GM23338 (cell line): ENCODE measurements at places on chromosomes 7 and 10. TPM values are rescaled to one million over a fixed set of nuclear protein-coding genes. Genes with fewer than 3 reads are reported as not detected.

SH2D4B gene
- not detected in 2 replicates for total RNA-seq

VWC2 gene
- 0.16 and 0.45 TPM in 2 replicates for total RNA-seq

ZPBP gene
- not detected in 2 replicates for total RNA-seq

RADIL gene
- 7.8 and 9.8 TPM in 2 replicates for total RNA-seq

TMEM229A gene
- total RNA-seq, result 0.16 and 0.80 TPM in 2 replicates

SGPL1 gene
- total RNA-seq, result 42.7 and 43.5 TPM in 2 replicates

MEOX2 gene
- total RNA-seq, result 1.2 and 2.1 TPM in 2 replicates

DNA sequence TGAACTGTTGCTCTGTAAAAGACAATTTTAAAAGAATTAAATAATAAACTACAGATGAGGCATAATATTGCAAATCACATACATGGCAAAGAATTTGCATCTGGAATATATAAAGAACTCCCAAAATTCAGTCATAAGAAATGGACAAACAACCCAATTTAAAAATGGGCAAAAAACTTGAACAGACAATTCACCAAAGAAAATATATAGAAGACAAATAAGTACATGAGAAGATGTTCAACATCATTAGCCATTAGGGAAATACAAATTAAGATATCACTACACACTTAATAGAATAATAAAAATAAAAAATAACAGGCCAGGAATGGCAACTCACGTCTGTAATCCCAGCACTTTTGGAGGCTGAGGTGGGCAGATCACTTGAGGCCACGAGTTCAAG is 22.0 kb upstream of the TNPO3 start:
- DNase-seq, result no peak
- no peaks in the 10 kb centered on the region for H3K36me3 ChIP-seq
- no peak overlapping the region for H3K4me3 ChIP-seq
- H3K4me1 ChIP-seq, result no peaks in the 10 kb centered on the region

DNA sequence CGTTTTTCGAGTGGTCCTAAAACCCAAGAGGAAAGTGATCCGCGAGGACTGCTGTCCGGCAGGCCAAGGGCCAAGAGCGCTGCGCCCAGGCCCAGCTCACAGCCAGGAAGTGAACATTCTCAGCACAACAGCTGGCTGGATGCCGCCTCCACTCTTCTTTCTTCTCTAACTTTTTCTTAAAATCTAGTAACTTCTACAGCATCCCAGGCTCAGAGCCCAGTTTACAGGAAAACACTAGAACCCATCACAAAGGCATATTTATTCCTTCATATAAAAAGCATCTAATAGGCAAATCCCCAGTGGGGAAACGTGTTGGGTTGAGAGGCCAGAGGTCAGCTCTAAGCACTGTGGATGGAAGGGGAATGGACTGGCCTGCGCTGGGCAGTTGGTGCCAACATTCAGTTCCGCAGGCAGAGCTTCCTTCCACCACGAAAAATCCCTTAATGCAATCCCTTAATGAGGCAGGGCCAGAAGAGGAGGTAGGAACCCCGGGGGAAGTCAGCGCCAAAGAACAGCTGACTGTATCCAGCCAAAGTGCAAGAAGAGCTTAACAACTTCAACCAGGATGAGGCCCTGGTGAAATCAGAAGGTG is 74.8 kb downstream of the ZRANB1 start:
- H3K4me3 ChIP-seq, result no peak overlapping the region
- H3K36me3 ChIP-seq, result no peaks in the 10 kb centered on the region; the same call in 1 of the 2 replicates
- peak overlapping the region; percentile 45; the same call in 1 of the 2 replicates for H3K27ac ChIP-seq
- H3K27me3 ChIP-seq, result no peaks in the 10 kb centered on the region
- no peak for DNase-seq

DNA sequence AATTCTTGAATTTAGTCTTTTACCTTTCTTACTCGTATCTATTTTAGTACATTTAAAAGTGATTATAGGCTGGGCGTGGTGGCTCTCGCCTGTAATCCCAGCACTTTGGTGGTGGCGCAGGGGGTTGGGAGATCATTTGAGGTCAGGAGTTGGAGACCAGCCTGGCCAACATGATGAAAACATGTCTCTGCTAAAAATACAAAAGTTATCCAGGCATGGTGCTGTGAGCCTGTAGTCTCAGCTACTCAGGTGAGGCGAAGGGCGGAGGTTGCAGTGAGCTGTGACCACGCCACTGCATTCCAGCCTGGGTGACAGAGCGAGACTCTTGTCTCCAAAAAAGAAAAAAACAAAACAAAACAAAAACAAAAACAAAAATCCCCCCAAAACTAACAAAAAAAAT is 12.2 kb downstream of the PRKCQ start:
- no peak overlapping the region for H3K4me3 ChIP-seq
- H3K4me1 ChIP-seq, result peaks cover 8% of the 10 kb centered on the region
- H3K27me3 ChIP-seq, result no peaks in the 10 kb centered on the region
- DNase-seq, result no peak
- no peak overlapping the region; the same call in 1 of the 2 replicates for H3K27ac ChIP-seq

DNA sequence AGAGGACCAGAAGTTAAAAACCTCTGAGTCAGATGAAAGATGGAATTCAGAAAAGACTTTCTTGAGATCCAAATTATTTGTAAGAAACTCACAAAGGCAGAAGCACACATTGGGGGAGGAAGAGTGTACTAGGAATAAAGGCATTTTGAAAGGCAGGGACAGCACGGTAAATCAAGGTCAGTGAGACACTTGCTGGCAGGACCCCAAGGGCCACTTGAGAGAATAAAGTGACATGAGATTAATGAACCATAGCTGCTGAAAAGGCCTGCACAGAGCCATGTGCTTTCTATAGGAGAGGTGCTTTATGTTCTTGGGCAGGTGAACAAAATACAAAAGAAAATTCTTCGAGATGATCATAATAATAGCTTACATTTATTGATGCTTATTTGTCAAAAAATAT is 929.9 kb upstream of the MBL2 start:
- DNase-seq, result no peak
- no peak overlapping the region for H3K27ac ChIP-seq
- no peaks in the 10 kb centered on the region for H3K27me3 ChIP-seq
- no peak overlapping the region for H3K4me3 ChIP-seq

DNA sequence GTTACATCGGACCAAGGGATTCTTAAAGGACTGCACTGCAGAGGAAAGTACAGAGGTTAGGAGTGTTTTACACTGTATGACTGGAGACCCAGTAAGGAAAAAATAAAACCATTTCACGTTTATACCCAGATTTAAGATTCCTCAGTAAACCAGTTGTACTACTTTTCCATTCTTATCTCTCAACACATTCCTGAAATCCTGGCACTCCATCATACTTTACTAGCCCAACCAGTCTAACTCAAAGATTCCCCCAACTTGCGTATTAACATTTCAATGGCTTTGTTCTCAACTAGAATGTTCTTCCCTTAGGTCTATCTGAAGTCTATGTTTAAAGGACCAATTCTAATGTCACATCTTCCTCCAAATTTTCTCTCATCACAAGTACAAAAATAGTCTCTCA is 8.0 kb downstream of the CCDC186 start:
- peak; percentile 79 for DNase-seq
- peak overlapping the region; percentile 61 for H3K27ac ChIP-seq
- no peaks in the 10 kb centered on the region for H3K36me3 ChIP-seq
- H3K4me1 ChIP-seq, result peaks cover 26% of the 10 kb centered on the region
- H3K4me3 ChIP-seq, result 0 out of 2 replicates have a peak overlapping the region, but pooled peaks have one; percentile 0

GRCh38 chr10:128063736-128064107 is 62.5 kb downstream of the MKI67 start:
- H3K27me3 ChIP-seq, result no peaks in the 10 kb centered on the region
- no peaks in the 10 kb centered on the region for H3K36me3 ChIP-seq
- H3K4me3 ChIP-seq, result no peak overlapping the region
- no peak overlapping the region for H3K27ac ChIP-seq
- peaks cover 15% of the 10 kb centered on the region for H3K4me1 ChIP-seq
- peak; percentile 30 for DNase-seq

GRCh38 chr7:38321515-38321944 is 48.1 kb upstream of the TARP start:
- H3K27me3 ChIP-seq, result no peaks in the 10 kb centered on the region
- H3K36me3 ChIP-seq, result no peaks in the 10 kb centered on the region
- no peak for DNase-seq
- H3K27ac ChIP-seq, result no peak overlapping the region
- H3K4me3 ChIP-seq, result no peak overlapping the region

DNA sequence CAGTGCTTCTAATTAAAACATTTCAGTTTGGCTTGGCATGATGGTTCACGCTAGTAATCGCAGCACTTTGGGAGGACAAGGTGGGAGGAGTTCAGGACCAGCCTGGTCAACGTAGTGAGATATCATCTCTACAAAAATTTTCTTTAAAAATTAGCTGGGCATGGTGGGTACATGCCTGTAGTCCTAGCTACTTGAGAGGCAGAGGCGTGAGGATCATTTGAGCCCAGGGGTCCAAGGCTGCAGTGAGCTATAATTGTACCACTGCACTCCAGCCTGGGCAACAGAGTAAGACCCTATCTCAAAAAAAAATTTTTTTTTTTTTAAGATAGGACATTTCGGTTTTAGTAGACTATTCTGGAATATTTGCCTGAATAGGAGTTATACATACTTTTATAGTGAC is 12.4 kb downstream of the HBP1 start:
- no peaks in the 10 kb centered on the region for H3K27me3 ChIP-seq
- H3K27ac ChIP-seq, result no peak overlapping the region
- H3K4me3 ChIP-seq, result no peak overlapping the region
- no peak for DNase-seq

GRCh38 chr10:126301701-126302475 is 86.4 kb downstream of the ADAM12 start:
- H3K27me3 ChIP-seq, result no peaks in the 10 kb centered on the region
- no peak overlapping the region for H3K4me3 ChIP-seq
- H3K27ac ChIP-seq, result no peak overlapping the region
- DNase-seq, result no peak

DNA sequence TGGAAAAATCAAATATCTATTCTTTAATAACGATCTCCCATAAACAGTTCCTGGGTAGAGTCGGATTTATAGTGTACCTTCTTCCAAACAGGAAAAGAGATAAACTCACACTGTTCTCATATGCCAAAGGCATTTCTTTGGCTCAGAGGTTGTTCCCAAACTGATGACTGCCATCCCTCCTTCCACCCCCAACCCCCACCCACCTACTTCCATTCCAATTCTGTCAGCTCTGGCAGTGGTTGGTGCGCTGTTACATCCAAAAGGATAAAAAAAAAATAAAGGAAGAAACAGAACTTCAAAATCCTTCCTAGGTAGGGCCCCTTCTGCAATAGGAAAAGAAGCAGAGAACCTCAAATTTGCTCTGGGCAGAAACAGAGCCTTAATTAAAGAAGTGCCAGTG is 104.7 kb downstream of the DGKI start:
- H3K27ac ChIP-seq, result no peak overlapping the region
- no peaks in the 10 kb centered on the region for H3K36me3 ChIP-seq
- H3K4me1 ChIP-seq, result peaks cover 17% of the 10 kb centered on the region; the same call in 1 of the 2 replicates
- H3K27me3 ChIP-seq, result no peaks in the 10 kb centered on the region
- no peak for DNase-seq

GRCh38 chr7:136324073-136324704 is 347.0 kb upstream of the MTPN start:
- no peaks in the 10 kb centered on the region for H3K27me3 ChIP-seq
- H3K4me1 ChIP-seq, result no peaks in the 10 kb centered on the region
- no peak for DNase-seq

DNA sequence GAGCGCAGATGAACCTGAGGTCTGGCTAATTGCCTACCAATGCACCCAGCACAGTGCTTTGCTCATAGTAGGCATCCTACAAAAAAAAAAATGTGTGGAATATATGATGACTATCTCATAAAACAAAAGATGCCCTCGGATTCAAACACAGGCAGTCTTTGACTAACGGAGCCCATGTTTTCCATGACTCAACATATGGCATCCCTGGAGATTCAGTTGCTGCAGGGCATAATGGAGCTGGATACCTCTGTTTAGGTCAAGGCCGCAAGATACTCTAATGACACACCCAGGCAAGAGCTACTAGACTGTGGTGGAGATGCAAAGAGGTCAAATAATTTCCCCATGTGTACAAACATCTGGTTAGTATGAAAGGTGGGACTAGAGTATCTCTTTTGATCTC is 16.3 kb downstream of the CUBN start:
- no peaks in the 10 kb centered on the region for H3K27me3 ChIP-seq
- no peaks in the 10 kb centered on the region for H3K36me3 ChIP-seq
- no peak for DNase-seq
- no peaks in the 10 kb centered on the region for H3K4me1 ChIP-seq
- H3K27ac ChIP-seq, result no peak overlapping the region
- no peak overlapping the region for H3K4me3 ChIP-seq

- no peaks in the 10 kb centered on the region for H3K4me1 ChIP-seq
- no peaks in the 10 kb centered on the region for H3K27me3 ChIP-seq
- H3K27ac ChIP-seq, result no peak overlapping the region
- H3K36me3 ChIP-seq, result no peaks in the 10 kb centered on the region
- no peak for DNase-seq
- H3K4me3 ChIP-seq, result no peak overlapping the region
Measured at GRCh38 chr7:119720541-119720940, 552.4 kb upstream of the KCND2 start.

- H3K4me1 ChIP-seq, result peaks cover 34% of the 10 kb centered on the region
- H3K27ac ChIP-seq, result peak within 1 kb of the TSS; percentile 69; the same call in 1 of the 2 replicates
- peaks cover 50% of the 10 kb centered on the region for H3K27me3 ChIP-seq
- no peaks in the 10 kb centered on the region for H3K36me3 ChIP-seq
- DNase-seq, result peak; percentile 84
- peak within 1 kb of the TSS; percentile 76 for H3K4me3 ChIP-seq
Measured at GRCh38 chr10:61900829-61901792, at the start of gene ARID5B. TSS of gene ARID5B (plus strand) at chr10:61901699. CDS start at chr10:61901710, 11 bp downstream.

DNA sequence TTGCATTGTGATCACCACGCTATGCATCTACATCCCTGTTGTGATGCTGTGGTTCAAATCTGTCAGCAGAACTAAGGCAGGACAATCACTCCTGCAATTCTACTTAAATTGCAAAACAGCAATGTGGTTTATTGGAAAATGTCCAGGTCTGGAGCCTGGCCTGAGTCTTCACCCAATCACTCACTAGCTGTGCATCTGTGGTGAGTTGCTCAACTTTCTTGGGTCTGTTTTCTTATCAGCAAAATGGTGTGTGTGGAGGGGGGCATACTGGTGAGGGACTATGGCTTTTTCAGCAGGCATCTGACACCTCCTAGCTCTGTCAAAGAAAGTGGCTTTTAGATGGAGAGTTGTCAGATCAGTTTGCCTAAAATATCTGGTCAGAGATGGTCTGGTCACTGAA is 108.3 kb upstream of the FEZF1 start:
- H3K4me3 ChIP-seq, result no peak overlapping the region
- no peaks in the 10 kb centered on the region for H3K36me3 ChIP-seq
- no peak overlapping the region for H3K27ac ChIP-seq
- H3K27me3 ChIP-seq, result no peaks in the 10 kb centered on the region
- DNase-seq, result no peak

DNA sequence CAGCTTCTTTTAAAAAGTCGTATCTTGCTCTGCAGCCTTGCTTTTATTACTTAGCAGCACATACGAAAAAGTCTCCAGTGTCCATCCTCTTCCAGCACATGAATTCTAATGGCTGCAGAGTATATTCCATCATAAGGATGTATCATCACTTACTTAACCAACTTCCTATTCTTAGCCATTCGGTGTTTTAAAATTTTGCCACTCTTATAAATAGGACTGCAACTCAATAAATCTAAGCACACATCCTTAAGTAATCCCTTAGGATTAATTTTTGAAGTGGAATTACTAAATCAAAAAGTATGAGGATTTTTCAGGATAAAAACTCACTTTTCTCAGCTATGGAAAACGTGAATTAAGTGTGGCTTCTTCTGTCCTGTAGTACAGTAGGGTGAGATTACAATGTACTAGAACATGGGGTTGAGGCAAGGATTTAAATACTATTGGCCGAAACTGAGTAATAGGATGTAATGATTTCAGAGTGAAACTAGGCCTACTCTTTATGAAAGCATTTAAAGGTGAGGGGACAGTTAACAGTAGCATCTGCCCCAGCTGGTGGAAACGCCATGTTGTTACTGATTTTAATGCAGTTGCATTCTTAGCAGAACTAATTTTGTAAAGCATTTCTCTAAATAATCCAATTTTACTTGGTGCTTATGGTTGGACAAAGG is 1035.5 kb downstream of the LRMDA start:
- H3K27me3 ChIP-seq, result no peaks in the 10 kb centered on the region
- no peaks in the 10 kb centered on the region for H3K4me1 ChIP-seq
- no peak for DNase-seq
- H3K4me3 ChIP-seq, result no peak overlapping the region
